CD4-positive, alpha-beta T cell treated with Interleukin-15 for 4 hours (primary cell): ENCODE measurements at places on chromosomes 6 and 20.
A peak's percentile ranks its signal among the peaks of the same experiment; 100 is the strongest.

DNA sequence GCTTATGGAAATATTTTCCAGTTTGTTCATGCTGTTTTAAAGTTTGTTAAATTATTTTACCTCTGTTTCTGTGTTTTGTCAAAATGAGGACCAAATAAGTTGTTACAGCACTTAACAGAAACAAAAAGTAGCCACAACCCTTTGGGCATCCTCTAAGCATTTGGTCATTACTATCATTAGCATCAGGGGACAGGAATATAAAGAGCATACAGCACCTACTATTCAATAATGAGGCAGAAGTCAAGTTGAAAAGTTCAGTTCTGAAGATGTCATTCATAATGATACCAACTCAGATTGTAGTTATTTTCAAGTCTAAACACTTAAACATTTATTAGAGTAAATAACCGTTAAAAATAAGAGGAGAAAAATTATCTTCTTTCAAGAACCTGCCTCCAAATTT is 862.3 kb upstream of the FLRT3 start:
- no peak for DNase-seq

GRCh38 chr20:20211988-20212518 is 155.9 kb upstream of the INSM1 start:
- no peak for DNase-seq

GRCh38 chr6:85867595-85867994 is 224.9 kb upstream of the SYNCRIP start:
- DNase-seq: no peak

- DNase-seq: no peak
Observed at GRCh38 chr6:111417946-111418345, 65.1 kb downstream of the REV3L start.

DNA sequence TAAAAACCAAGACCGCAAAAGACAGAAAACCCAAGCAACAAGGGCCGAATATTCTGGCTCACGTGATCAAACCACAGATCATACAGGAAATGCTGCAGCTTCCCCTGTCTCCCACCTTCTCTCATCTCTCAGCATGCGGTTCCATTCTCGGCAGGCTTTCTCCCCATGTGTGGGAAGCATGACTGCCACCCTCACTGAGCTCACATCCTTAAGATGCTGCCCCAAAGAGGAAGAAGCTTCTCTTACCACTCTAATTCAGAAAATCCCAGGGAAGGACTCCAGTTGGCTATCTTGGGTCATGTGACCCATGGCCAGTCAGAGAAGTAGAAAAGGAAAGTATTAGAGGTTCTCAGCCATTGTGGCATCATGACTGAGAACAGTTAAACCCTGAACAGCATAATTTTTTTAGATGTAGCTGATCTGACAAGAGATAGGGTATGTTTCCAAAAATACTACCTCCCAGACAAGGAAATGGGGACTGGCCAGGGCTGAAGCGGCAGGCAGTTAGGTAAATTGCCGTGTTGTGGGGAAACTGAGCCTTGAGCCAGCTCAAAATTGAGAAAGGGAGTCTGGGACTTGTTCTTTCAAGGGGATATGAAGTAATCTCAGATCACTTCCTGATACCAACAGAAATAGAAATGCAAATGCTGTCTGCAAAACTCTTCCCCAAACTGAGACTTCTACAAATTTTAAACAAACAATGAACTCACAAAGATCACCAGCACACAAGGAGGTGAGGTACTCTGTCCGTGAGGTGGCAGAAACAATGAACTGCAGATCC is 37.1 kb upstream of the GRM4 start:
- DNase-seq: peak; percentile 82

DNA sequence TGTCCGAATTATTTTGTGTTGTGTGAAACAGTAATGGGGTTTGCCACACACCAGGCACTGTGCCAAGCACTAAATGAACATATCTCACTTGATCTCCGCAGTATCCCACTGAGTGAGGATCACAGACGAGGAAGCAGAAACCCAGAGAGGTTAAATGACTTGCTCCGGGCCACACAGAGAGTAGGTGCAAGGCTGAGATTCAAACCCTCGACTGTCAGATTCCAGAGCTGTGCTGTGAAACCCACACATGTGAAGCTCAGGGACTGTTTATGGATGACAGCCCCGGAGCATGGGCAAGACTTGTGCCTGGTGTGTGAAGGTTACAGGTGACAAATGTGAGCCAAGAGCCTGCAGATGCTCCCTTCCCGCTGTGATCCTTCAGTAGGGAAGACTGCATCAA is 87.8 kb upstream of the SIRPA start:
- no peak for DNase-seq

- DNase-seq: no peak
Observed at GRCh38 chr6:119334535-119335264, 14.9 kb downstream of the MAN1A1 start.

- DNase-seq: no peak
Observed at GRCh38 chr6:15996030-15996429, 132.9 kb upstream of the MYLIP start.

DNA sequence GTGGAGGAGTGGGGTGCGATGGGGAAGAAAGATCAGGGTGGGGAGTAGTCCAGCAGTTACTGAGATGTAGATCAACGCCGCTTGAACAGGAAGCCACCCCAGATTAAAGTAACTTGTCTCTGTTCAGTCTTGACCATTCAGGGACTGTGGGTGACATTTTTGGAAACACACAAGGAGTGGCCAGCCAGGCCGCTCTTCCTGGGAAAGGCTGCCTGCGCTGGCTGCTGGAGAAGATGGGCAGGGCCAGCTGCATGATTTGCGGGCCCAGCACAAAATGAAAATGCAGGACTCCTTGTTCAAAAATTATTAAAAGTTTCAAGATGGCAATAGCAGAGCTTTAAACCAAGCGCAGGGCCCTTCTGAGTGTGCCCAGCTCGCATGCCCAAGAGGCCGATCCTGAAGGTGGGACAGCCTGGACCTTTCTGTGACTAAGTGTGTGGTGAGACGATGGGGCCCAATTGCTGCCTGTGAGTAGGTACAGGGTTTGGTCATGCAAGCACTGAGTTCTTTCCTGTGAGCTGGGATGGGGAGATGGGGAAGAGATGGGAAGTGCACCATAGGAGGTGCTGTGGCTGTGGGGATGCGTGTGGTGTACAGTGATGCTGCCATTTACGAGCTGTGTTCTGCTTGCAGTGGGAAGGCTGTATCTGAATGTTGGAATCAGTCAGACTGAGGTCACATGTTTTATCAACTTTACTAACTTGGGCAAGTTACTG is 51.3 kb downstream of the DAAM2 start:
- no peak for DNase-seq

GRCh38 chr20:32350421-32350820 is 7.7 kb upstream of the ASXL1 start:
- no peak for DNase-seq

- DNase-seq: no peak
Observed at GRCh38 chr6:151239603-151240035, at the start of gene AKAP12. Gene AKAP12 (plus strand): TSS chr6:151239967. CDS start chr6:151240563, 596 bp downstream.
